Activated naive CD8-positive, alpha-beta T cell treated with anti-CD3 and anti-CD28 coated beads for 36 hours (primary cell): ENCODE measurements at places on chromosomes 2 and 18.
A peak's percentile ranks its signal among the peaks of the same experiment; 100 is the strongest.

DNA sequence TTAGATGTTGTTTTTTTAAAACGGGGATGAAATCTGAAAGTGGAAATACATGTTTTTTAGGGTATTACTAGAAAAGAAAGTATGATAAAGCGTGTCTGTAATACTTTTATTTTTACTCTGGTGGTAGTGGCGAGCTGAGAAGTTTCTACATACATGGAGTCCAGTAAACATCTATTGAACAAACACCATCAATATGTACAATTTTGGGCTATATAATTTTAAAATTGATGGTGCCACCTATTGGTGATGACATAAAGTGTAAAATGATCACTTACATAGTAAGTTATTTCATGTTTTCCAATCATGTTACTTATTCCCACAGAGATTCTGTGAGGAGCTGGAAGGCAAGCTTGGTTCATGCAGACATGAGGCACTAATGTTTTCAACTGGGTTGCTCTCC is 31.5 kb upstream of the NFE2L2 start:
- DNase-seq: no peak

GRCh38 chr2:95530734-95531133 is 46.2 kb upstream of the TRIM43B start:
- DNase-seq: no peak

- DNase-seq: no peak
Observed at GRCh38 chr2:109468893-109469292, 144.9 kb downstream of the SEPTIN10 start.

DNA sequence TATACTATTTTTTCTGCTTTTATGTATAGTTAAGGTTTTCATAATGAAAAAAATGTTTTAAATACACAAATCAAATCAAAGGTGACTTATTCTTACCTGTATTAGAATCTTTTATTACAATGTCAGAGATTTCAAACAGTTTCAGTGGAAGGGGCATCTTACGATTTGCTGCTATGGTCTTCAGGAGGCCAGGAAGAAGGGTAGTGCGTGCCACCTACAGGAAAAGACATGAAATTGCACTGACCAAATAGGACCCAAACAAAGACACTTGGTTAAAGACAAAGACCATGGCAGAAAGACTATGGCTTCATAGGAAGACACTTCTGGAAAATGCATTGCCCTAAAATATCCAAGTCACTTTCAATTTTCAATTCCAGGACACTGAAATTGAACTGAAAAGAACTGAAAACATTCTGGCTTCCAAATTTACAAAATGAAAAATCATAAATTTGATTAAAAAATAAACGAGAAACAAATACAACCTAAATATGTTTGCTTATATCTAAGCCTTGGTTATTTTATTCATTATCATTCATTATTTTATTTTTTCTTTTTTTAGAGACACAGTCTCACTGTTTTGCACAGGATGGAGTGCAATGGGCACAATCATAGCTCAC is 42.1 kb downstream of the FARSB start:
- DNase-seq: no peak

- DNase-seq: no peak
Observed at GRCh38 chr2:219078126-219078525, 17.4 kb upstream of the IHH start.

GRCh38 chr2:216082117-216082711 is 495 bp downstream of the TMEM169 start:
- DNase-seq: peak; percentile 19

GRCh38 chr2:128413014-128413717 is 94.5 kb upstream of the HS6ST1 start:
- DNase-seq: no peak

DNA sequence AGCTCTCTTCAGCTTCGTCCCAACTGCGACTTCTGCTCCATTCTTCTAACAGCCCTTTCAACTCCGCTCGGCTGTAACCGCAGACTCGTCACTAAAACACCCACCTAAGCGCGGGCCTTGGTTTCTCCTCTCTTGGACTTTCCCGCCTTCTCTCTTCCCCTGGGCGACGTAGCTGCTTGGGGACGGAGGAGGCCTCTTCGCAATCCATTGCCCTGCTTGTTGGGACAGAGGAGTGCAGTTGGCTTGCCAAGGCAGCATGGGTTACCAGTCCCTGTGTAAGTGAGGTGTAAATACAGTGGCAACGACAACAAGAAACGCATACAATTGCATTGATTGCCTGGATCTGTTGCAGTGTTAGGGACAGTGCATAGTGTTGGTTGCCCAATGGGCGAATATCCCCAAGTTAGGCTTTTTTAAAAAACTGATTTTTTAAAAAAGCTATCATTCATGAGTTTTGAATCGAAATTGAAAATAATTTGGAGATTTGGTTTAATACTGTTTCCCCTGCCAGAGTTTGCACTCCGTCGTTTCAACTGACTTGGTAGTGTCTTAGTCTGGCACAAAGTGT is 484 bp upstream of the DARS1 start:
- peak; percentile 81 for DNase-seq

DNA sequence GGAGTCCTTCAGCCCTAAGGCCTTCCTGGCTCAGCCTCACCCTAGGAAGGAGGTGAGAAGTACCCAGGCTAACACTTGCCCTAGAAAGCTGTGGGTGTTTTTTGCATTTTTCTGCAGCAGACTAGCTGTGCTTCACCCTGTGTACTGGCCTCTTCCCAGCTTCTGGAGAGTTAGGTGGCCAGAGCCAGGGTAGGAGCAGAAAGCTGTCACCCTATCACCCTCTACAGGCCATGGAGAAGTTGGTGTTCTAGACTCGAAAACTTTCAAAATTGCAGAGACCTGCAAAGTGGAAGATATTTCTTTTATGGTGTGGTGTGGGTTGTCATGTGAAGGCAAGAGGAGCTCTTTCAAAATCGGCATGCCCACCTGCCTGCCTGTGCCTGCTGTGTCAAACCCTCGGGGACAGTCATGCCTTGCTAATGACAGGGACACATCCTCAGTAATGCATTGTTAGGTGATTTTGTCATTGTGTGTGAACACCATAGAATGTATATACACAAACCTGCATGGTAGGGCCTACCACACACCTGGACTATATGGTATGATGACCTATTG is 29.8 kb downstream of the EHD3 start:
- no peak for DNase-seq
